ENCODE measurements at places on chromosomes 11 and 22.

DNA sequence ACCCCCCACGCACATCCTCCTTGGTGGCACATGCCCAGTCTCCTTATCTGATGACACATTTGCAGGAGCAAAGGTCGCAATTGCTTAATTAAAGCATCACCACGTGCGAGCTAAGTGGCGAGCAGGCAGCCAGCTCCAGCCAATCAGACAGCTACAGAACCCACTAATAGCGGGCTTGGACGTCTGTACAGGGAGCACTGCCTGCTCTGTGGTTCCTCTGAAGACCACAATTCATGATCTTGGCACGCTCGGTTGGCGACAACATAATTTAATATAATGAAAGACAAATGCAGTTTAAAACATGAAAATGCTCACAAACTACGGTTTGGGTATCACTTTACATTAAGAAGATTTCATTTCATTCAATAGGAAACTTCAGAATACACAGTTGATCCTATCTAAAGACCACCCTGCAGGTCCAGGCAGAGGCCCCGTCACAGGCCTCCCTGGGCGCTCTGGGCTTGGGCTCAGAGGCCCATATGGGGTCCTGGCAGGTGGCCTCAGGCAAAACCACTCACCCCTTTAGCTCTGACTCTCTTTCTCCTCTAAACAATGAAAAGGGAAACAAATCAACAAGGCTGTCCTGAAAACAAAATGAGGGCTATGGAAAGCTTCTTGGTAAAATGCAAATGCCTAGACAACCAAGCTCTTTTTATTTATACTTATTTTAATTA, 10.4 kb downstream of the PACSIN2 start:
- peak; percentile 77 for DNase-seq

DNA sequence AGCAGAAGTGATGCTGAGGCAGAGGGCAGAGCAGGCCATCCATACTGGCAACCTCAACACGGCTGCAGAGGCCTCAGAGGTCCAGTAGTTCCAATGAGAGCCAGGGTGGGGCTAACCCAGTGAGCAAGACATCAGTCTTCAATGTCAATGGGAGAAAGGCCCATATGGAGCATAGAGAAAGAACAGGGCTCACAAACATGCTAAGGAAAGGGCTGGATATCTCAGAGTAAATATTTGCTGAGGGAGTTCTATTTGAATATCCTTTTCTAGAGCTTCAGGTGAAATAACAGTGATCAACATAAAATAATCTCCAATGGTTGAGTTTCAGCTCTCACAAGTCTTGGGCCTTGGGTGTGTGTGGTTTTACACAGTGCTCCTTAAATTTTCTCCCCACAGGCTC, 50.8 kb upstream of the CCDC90B start:
- no peak for DNase-seq

GRCh38 chr11:85948884-85949283, 93.7 kb downstream of the CCDC83 start:
- peak; percentile 16 for DNase-seq

GRCh38 chr11:134802598-134802997, 390.6 kb upstream of the B3GAT1 start:
- DNase-seq: no peak

GRCh38 chr11:124101737-124102136, 13.5 kb upstream of the VWA5A start:
- no peak for DNase-seq

DNA sequence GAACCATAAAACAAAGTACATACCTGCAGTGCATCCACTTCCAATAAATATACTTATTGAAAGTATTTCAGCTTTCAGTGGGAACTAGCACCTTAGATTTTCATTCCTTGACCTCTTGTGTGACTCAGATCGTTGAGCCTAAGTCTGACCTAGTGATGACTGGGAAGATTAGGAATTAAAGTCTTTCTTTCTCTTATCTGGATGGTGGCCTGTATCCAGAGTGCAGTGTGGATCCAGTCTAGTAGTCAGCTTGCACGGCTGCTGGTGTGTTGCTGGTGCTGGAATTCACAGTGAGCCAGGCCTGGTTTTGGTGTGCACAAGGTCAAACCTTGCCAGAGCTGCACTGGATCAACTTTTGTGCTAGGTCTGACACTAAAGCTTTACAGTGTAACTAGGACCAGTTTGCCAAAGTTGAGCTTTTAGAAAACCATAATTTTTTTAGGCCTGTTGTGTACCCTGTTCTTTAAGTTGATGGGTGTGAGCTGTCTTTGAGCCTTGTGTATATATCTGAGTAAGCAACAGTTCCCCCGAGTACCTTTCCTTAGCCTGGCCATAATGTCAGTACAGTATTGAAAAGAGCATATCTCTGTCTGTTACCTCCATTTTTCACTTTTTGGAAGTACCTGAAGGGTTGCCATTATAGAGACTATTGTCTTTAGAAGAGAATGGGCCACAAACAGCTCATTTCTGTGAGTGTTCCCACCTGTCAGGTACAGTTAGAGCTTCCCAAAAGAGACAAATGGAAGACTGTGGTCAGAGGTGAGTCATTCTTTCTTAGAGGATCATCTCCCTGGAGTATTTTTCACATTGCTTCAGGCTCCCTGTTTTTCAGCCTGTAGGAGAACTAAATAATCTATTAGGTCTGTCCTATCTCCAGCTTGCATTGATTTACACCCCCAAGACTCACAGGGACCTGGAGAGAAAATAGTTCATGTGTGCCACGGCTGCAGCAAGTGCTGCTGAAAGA, 89.8 kb downstream of the ALX4 start:
- DNase-seq: peak; percentile 26

DNA sequence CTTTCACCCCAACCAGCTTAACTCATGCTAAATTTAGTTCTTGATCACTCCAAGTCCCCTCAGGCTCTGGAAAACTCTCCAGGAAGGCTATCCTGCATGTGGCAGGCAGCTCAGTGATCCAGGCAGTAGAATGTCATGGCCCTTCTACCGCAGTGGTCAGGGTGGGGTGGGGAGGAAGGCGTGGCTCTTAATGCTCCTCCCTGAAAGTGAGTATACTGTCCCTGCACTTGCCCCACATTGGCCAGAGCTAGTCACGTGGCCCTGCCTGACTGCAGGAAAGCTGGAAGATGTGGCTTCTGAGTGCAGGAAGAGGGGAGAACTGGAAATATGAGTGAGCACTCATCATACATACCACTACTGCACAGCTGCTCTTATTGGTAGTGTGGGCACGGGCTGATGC, 102.1 kb downstream of the GRAMD1B start:
- peak; percentile 36 for DNase-seq

- no peak for DNase-seq
Measured at GRCh38 chr11:130092661-130093060, 23.0 kb downstream of the APLP2 start.

- no peak for DNase-seq
Measured at GRCh38 chr11:19872512-19873145, 160.0 kb downstream of the NAV2 start.

DNA sequence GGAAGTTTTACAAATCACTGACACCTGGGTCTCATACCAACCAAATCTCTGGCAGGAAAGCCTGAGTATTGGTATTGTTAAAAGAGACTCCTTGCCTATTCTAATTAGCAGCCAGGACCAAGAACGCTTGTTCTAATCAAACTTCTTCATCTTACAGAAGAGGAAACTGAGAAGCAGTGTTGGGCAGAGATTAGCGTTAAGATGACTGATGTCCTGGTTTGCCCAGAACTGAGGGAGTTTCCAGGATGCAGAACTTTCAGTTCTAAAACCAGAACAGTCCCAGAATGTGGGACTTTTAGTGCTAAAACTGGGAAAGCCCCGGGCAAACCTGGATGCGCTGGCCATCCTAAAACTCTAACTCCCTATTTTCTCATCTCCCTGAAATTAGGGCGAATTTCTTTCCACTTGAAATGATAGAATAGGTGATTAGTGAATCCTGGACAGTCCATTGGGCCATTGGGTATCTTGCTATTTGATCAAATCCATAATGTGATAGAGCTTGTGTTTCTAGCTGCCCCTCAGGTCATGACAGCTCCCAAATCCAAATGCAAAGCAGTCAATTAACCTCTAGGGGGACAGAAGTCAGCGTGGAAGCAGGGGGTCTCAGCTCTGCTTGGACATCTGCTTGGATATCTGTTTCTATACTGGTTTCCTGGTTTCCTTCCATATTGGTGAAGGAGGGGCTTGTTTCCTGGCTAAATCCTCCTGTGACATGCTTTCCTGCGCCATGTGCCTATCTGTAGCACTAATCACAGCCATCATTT, 16.0 kb upstream of the TMPRSS13 start:
- no peak for DNase-seq

DNA sequence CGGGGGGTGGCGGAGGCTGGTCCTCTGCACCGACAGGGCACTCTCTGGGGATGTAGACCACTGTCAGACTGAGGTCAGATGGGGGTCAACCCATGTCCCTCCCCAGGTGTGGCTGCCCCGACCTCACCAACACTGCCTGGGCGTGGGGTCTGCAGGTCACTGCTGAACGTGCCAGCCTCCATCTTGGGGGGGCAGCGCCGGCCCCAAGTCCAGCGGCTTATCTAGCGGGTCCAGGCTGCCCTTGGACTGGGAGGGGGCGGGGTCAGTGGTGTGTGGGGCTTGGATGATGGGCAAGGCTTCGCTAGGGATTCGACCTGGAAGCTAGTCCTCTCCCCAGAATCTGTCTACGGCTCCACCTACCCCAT, 178.2 kb downstream of the IGLL1 start:
- DNase-seq: no peak

DNA sequence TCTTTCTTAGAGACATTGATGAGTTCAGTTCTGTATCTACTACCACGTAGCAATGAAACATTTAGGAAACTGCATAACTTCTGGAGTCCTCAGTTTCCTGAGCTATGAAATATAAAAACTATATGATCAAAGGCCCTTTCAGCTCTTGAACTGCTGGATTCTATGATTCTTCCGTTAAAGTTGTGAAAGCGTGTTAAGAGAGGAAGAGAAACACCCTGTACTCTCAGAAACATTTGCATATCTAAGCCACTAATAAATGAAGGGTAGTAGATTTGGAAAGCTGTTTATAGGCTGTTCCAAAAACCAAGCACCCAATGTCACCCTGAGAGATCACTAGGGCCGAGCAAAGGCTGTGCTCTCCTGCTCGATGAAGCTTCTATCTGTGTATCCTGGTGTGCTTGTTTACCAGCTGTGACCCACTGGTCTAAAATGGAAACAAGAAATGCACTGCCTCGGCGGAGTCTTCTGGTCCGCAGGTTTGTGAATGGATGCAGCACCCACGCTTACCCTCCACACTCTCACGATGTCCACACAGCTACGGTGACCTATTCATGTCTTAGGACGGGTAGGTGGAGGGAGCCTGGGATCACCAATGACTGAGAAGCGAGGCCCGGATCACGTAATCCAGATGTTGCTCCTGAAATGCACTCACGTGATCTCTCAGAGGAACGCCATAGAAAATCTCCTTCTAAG, 325.8 kb downstream of the OPCML start:
- DNase-seq: no peak

Measured in EH (cell line).